ENCODE measurements at places on chromosomes 5 and 9.

GRCh38 chr5:133496631-133497030, 115.7 kb downstream of the FSTL4 start:
- H3K4me3 ChIP-seq: no peak overlapping the region
- no peak overlapping the region for H3K27ac ChIP-seq
- H3K4me1 ChIP-seq: no peaks in the 10 kb centered on the region
- DNase-seq: no peak
- H3K27me3 ChIP-seq: peaks cover 60% of the 10 kb centered on the region
- no peaks in the 10 kb centered on the region for H3K36me3 ChIP-seq

- peaks cover 59% of the 10 kb centered on the region for H3K27me3 ChIP-seq
- H3K4me3 ChIP-seq: no peak overlapping the region
- H3K36me3 ChIP-seq: no peaks in the 10 kb centered on the region
- no peak for DNase-seq
- no peaks in the 10 kb centered on the region for H3K4me1 ChIP-seq
Observed at GRCh38 chr5:72392326-72392733, 72.2 kb downstream of the PTCD2 start.

GRCh38 chr5:126921241-126922091, 108.9 kb downstream of the MARCHF3 start:
- peaks cover 2% of the 10 kb centered on the region for H3K36me3 ChIP-seq
- no peak for DNase-seq
- no peaks in the 10 kb centered on the region for H3K4me1 ChIP-seq
- H3K27ac ChIP-seq: no peak overlapping the region
- H3K4me3 ChIP-seq: no peak overlapping the region

DNA sequence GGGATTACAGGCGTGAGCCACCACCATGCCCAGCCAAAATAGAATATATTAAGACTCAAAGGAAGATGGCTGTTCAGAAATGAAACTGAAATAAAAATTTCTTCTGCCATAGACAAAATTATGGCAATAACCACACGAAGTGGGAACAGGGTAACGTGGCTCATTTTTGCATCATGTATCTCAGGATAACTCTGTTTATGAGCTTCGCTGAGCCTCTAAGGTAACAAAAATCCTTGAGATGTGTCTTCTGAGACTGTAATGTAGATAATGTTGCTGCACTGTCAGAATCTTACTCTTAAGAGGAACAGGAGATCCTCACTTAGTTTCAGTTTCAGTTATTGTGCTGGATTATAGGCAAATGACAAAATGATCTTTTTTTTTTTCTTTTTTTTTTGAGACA, 153.8 kb downstream of the GOLPH3 start:
- peaks cover 22% of the 10 kb centered on the region for H3K27me3 ChIP-seq
- H3K4me1 ChIP-seq: peaks cover 8% of the 10 kb centered on the region
- DNase-seq: no peak
- H3K36me3 ChIP-seq: peaks cover 2% of the 10 kb centered on the region
- H3K27ac ChIP-seq: no peak overlapping the region

DNA sequence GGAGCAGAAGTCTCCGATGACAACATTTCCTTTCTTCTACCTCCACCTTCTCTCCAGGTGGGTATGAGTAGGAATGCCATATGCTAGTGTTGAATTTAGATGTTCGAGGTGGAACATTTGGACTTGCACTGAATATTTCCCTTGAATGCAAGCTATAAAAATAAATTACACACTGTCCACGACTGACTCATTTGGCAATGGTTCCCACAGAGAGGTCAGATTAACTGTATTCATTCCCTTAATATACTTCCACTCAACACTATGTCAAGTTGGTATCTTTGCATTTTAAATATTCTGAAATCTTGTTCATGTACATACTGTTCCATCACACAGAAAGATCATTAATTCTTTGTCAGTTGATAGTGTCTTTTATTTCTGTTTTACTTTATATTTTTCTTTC, 222.6 kb upstream of the PIK3R1 start:
- H3K27me3 ChIP-seq: peaks cover 12% of the 10 kb centered on the region
- DNase-seq: no peak
- H3K36me3 ChIP-seq: no peaks in the 10 kb centered on the region
- no peak overlapping the region for H3K4me3 ChIP-seq
- no peaks in the 10 kb centered on the region for H3K4me1 ChIP-seq

GRCh38 chr5:76805821-76806505, 12.9 kb upstream of the F2RL1 start:
- H3K4me3 ChIP-seq: no peak overlapping the region
- H3K36me3 ChIP-seq: no peaks in the 10 kb centered on the region
- H3K27ac ChIP-seq: no peak overlapping the region

DNA sequence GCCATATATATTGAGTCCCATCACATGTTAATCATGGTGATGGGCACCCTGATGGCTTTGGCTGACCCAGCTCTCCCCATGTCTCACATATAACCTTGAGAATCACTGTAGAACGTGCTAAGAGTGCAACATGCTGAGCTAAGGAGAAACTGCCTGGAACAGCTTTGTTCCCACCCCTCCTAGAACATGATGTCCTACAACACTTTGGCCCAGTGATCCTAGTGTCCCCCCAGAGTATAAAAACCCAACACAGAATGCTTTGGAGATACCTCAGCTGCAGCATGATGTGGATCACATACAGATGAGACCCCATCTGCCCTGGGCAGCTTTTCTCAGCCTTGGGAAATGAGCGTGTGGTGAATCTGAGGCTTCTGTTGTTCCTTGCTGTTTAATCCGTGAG, 343.5 kb downstream of the NFIB start:
- no peaks in the 10 kb centered on the region for H3K4me1 ChIP-seq
- no peak overlapping the region for H3K4me3 ChIP-seq
- H3K27me3 ChIP-seq: no peaks in the 10 kb centered on the region
- no peaks in the 10 kb centered on the region for H3K36me3 ChIP-seq
- no peak for DNase-seq

GRCh38 chr5:142404046-142404477, 79.2 kb upstream of the SPRY4 start:
- H3K36me3 ChIP-seq: no peaks in the 10 kb centered on the region
- peaks cover 36% of the 10 kb centered on the region for H3K27me3 ChIP-seq
- H3K27ac ChIP-seq: peak overlapping the region; percentile 27
- H3K4me1 ChIP-seq: peaks cover 4% of the 10 kb centered on the region
- no peak overlapping the region for H3K4me3 ChIP-seq

- peak within 1 kb of the TSS; percentile 99 for H3K4me3 ChIP-seq
- peaks cover 38% of the 10 kb centered on the region for H3K27me3 ChIP-seq
- peak; percentile 91 for DNase-seq
Observed at GRCh38 chr9:99821396-99822108, at the start of gene NR4A3. Gene NR4A3 (plus strand): TSS chr9:99821885. CDS start chr9:99828043, 6,158 bp downstream.

DNA sequence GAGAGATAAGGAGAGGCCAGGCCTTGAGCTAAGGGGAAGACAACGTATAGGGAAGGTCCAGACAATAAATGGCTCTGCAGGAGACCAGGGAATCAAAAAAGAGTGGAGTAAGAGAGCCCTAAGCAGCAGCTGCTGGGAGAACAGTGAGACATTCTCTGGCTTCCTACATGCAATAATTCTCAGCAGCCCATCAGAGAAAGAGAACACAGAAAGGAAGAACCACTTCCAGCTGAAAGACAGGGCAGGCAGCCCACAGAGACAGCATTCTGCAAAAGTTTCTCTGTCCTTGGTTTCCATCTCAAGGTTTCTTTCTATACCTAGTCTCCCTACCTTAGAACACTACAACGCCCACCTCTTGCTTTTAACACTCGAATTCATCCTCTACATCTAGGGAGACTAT, 189.9 kb downstream of the DEPDC1B start:
- H3K27me3 ChIP-seq: no peaks in the 10 kb centered on the region
- no peak for DNase-seq
- no peaks in the 10 kb centered on the region for H3K4me1 ChIP-seq
- no peak overlapping the region for H3K27ac ChIP-seq
- H3K36me3 ChIP-seq: no peaks in the 10 kb centered on the region

GRCh38 chr9:98121058-98121457, 2.0 kb upstream of the TRIM14 start:
- no peaks in the 10 kb centered on the region for H3K27me3 ChIP-seq
- peak overlapping the region; percentile 83 for H3K4me3 ChIP-seq
- peaks cover 39% of the 10 kb centered on the region for H3K4me1 ChIP-seq
- H3K36me3 ChIP-seq: peaks cover 23% of the 10 kb centered on the region
- H3K27ac ChIP-seq: peak overlapping the region; percentile 94

DNA sequence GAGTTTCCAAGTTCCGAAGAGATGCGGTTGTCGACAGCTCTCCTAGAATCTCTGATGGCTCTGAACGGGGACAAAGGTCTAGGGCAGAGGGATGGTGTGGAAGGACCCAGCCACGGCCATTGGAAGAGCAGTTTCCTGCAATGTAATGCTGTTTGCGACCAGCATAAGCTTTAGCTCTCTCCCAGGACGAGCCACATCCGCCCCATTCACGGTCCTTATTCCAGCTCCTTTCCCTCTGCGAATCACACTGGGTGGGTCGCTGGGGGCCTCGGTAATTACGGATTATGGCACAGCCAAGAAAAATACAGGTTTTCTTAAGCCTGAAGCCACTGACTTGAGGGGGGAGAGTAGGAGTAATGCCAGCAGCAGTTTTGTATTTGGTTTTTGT, 22.7 kb downstream of the ANXA2R start:
- no peaks in the 10 kb centered on the region for H3K27me3 ChIP-seq
- DNase-seq: no peak

DNA sequence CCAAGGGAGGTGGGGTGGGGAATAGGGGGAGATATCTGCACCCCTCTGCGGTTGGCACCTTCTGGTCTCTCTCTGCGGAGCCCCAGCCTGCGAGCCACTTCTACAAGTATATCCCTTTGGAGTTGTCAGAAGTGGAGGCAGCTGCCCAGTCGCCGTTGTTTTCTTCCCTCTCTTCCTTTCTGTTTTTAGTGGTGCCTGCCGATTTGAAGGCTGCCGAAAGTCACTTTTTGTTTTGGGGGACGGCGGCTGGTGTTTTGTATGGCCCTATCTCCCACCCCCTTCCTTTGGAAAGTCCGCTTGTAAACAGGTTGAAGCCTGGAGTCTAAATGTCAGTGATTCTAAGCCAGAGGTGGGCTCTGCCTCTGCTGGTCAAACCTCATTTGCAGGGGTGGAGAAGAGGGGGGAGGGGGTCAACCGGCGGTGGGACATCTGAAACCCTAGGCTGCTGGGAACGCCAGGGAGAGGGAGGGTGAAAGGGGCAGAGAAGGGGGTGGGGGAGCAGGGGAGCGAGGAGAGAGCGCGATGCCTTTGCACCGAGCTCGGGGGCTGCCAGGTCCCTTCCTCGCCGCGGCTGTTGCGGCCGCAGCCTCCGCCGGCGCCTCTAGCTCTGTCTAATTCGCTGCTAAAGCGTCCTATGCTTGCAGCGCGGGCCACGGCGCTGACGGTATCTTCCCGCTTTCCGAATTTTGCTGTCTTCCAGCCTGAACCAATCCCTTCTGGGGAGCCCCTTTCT, at the start of gene FGF10:
Gene FGF10, minus strand, starts transcription at position 331 of the 733 bp plus-strand sequence. CDS start 738 bp downstream, outside the sequence.
- peaks cover 1% of the 10 kb centered on the region for H3K36me3 ChIP-seq
- H3K27me3 ChIP-seq: peaks cover 46% of the 10 kb centered on the region
- no peak within 1 kb of the TSS for H3K4me3 ChIP-seq
- no peak within 1 kb of the TSS for H3K27ac ChIP-seq
- DNase-seq: no peak

DNA sequence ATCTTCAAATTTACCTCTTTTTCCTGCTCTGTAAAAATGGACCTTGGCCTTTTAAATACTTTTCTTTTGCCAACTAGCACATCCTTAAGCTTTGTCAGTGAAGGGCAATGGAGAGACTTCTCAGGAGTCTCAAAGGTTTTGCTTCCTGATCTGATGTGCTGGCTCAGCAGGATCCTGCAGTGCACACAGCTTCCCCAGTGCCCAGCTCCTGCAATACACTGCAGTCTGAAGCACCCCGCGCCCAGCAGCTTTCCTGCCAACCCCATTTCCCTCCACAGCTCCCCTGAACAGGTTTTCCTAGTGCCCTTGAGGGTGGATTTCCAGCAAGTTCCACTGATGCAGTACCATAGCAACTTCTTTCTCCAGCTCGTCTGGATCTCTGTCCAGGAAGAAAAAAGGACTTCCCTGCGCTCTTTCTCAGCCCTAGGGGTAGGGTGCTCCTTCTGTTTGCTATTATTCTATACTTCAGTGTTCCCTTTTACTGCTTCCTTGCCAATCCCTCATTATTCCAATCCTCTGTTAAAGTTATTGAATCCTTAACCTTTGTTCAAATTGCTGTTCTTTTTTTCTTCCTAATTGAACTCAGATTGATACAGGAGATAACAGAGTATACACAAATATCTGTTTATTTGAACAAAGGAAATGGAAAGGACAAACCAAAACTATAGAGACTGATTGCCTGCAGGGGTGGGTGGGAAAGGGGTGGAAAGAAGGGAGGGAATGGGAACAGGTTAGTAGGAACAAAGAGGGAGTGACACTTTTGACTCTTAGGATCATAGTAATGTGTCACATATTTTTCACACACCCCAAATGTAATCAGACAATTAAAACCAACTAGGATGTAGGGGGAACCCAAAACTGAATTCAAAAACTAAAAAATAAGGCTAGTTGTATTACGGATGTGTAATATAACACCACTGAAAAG, 8.5 kb downstream of the SNAPC3 start:
- DNase-seq: no peak
- no peak overlapping the region for H3K4me3 ChIP-seq
- peaks cover 60% of the 10 kb centered on the region for H3K4me1 ChIP-seq
- peaks cover 28% of the 10 kb centered on the region for H3K36me3 ChIP-seq
- H3K27me3 ChIP-seq: no peaks in the 10 kb centered on the region
- H3K27ac ChIP-seq: no peak overlapping the region

GRCh38 chr9:18208166-18209059, 265.5 kb upstream of the ADAMTSL1 start:
- H3K4me1 ChIP-seq: no peaks in the 10 kb centered on the region
- H3K4me3 ChIP-seq: no peak overlapping the region
- H3K27me3 ChIP-seq: no peaks in the 10 kb centered on the region
- no peak overlapping the region for H3K27ac ChIP-seq
- no peaks in the 10 kb centered on the region for H3K36me3 ChIP-seq

DNA sequence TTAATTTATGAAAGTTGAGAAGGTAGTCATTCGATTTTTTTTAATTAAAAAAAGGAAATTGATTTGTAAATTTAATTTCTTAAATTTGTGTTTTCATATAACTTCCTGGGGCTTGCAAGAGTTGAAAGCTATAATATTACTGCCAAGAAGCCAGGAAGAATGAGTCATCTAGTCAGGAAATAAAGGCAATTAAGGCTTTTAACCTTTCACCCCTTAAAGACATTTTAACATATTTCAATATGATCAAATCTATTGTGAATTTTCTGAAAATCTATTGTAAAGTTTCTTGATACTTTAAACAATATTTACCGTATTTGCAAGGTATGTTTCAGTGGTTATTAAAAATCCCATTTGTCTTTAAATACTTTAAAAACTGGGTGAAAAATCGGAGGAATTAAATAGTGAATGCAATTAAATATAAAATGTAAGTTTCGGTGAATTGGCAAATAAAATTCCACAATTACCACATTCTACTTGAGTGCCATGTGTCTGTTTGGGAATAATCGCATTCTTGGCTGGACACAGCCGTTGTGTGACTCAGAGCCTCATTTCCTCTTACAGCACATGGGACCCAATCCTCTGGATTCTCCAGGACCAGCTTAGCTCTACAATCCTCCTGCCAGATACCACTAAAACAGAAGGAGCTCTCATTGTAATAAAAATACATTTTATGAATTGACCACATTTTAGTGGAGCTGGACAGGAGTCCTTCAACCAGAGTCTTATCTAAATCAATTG, 310.7 kb downstream of the HCN1 start:
- H3K36me3 ChIP-seq: no peaks in the 10 kb centered on the region
- DNase-seq: no peak
- H3K4me1 ChIP-seq: no peaks in the 10 kb centered on the region
- no peaks in the 10 kb centered on the region for H3K27me3 ChIP-seq
- H3K4me3 ChIP-seq: no peak overlapping the region
